ENCODE measurements at places on chromosomes 2 and 18.

- DNase-seq = no peak
These were observed 7.3 kb upstream of the COL3A1 start for GRCh38 chr2:188966728-188967440.

GRCh38 chr2:64631771-64632170 is 21.9 kb downstream of the SERTAD2 start:
- no peak for DNase-seq

- peak; percentile 78 for DNase-seq
These were observed 84.7 kb upstream of the NEDD4L start for GRCh38 chr18:57959278-57959677.

- peak; percentile 51 for DNase-seq
These were observed 109.1 kb upstream of the CTDP1 start for GRCh38 chr18:79570266-79571201.

DNA sequence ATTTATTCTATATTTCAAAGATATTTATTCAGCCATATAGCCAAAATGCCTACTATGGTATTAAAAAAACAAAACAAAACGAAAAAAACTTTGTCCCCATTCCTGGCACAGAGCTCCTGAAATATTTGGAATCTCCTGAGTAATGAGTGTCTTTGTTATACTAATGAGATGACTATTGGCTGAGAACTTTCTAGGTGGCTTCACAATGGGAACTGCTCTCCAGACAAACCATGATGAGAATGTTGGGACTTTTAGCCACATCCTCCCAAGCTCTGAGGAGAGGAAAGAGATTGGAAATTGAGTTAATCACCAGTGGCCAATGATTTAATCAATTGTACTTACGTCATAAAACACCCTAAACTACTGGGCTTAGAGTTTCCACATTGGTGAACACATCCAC is 631.8 kb upstream of the SETBP1 start:
- DNase-seq = no peak

DNA sequence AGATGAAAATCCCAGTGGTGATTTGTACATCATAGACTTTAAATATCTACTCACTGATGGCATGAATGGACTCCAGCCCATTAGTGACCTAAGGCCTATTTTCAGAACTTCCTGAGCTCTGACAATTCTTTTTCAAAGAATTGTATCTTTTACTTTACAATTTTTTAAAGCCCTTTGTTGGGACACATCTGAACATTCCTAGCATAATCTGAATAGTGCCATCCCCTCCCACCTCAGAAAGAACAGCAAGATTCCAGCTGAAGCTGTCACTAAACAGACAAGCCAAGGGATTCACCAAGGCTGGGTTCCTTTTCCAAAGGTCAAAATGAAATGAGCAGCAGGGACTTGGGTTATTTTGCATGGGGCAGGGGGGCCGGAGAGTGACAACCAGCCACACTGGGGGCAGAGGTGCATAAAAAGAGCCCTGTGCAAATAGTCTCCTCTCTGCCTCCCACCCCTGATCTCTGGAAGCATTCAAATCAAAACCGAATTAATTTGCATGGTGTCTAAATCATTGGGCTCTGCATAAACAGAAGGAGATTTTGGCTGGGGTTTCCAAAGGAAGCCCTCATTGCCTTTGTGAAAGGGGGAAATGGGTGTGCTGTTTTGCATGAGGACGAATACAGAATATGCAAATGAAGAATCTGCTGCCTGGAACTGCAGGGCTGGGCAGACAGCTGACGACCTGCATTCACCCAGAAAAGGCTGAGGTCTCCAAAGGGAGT is 17.2 kb downstream of the EPHA4 start:
- DNase-seq = peak; percentile 77

DNA sequence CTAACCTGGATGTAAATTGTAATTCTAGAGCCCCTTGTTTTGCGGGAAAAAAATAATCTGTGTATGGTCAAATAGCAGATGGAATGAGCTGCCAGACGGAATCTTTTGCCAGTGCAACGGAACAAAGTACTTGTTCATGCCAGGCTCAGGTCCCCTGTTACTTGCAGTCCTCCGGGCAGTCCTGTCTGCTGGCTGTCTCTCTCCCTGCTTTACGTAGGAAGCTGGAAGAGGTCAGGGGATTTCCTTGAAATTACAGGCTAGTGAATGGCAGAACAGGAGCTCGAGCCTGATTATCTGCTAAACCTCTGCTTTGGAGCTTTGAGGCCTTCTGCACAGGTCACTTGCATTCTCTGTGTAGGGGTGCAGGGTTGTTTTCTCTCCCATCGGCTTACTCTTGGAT is 54.8 kb downstream of the LRRFIP1 start:
- no peak for DNase-seq

- no peak for DNase-seq
These were observed 20.8 kb upstream of the MBP start for GRCh38 chr18:77153404-77153803.

- no peak for DNase-seq
These were observed 99.6 kb upstream of the ASB18 start for GRCh38 chr2:236363711-236364277.
